ENCODE measurements at places on chromosomes 2 and 18.
A peak's percentile ranks its signal among the peaks of the same experiment; 100 is the strongest.

DNA sequence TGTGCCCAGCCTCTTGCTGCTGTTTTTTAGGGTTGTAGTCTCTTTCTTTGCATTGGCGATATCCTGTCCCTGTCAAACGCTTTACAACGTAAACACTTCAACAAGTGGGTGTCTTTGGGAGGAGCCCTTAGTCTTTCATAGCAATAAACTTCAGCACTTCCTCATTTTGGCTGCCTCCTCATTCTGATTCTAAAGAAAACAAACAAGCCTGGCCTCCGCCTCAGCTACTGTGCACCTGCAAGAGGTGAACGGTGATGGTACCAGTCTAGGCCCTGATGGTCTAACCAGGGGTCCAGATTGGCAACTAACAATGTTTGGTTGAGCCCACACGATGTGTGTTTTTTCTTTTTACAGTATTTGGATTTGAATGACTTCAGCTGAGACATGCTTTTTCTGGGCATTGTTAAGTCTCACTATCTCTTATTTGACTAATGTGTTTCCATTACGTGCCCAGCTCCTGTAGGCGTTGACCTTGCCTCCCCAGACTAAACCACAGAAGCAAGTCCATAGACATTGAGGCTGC, 53.2 kb upstream of the CUL3 start:
- H3K27me3 ChIP-seq: no peaks in the 10 kb centered on the region
- H3K36me3 ChIP-seq: no peaks in the 10 kb centered on the region
- no peak for DNase-seq
- no peak overlapping the region for H3K4me3 ChIP-seq

DNA sequence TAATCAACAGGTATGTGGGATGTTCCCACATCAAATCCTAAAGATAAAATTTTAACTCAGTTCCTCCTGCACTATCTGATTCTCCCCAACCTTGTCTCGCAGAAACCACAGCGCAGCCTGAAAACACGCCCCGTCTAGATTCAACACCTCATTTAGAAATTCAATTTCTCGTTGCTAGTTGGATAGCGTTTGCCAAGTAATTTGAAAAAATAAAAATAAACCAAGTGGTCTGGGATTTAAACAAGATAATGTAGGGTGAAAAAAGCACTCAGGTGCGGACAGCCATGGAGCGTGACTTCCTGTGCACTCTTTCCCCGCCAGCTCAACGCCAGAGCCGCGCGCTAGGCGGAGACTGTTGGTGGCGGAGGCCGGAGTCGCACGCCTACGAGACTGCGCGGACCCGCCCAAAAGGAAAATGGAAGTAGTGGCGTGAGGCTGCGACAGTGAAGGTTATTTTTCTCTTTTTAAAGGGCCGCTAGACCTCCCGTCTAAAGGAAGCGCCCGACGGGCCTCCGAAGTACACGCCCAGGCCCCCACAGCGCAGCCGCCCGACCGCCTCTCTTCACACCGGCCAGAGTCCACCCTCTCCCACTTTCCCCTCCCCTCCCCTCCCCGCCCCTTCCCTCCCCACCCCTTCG, 615 bp upstream of the CCNT2 start:
- peak overlapping the region; percentile 76 for H3K4me3 ChIP-seq
- H3K4me1 ChIP-seq: peaks cover 16% of the 10 kb centered on the region
- H3K27me3 ChIP-seq: no peaks in the 10 kb centered on the region
- H3K36me3 ChIP-seq: no peaks in the 10 kb centered on the region
- DNase-seq: no peak

DNA sequence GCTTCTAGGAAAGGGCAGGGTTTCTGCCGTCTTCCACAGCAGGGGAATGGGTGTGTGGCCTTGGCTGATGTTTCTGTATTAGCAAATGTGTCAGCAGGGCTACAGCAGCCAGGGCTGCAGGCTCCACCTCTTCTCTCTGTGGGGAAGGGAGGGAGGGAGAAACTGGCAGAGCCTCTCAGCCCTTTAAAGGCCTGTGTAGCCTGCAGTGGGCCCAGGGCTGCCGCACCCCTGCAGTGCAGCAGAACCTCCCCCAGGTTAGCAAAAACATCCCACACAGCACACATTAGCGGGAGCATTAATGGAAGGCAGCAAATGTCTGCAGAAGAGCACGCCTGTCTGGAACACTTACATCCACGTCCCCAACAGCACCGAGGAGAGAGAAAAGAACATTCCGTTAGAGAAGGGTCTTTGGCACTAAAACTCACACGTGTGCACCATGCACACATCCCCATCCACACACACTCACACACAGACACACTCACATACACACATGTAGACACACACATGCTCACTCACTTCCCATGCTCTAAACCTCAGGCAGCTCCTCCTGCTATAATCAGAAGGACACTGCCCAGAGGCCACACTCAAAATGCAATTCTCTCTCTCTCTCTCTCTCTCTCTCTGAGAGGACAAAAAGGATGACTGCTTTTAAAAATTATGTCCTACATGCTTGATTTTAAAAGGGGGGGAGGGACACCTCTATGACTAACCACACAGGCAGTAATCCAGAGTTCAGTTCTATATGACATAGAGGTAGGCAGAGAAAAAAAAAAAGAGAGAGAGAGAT, 24.1 kb downstream of the MRPL35 start:
- no peak overlapping the region for H3K27ac ChIP-seq
- no peaks in the 10 kb centered on the region for H3K36me3 ChIP-seq
- H3K27me3 ChIP-seq: no peaks in the 10 kb centered on the region

- H3K4me3 ChIP-seq: no peak overlapping the region
- H3K27me3 ChIP-seq: no peaks in the 10 kb centered on the region
- no peaks in the 10 kb centered on the region for H3K4me1 ChIP-seq
Observed at GRCh38 chr2:32748158-32748557, 120.3 kb downstream of the TTC27 start.

DNA sequence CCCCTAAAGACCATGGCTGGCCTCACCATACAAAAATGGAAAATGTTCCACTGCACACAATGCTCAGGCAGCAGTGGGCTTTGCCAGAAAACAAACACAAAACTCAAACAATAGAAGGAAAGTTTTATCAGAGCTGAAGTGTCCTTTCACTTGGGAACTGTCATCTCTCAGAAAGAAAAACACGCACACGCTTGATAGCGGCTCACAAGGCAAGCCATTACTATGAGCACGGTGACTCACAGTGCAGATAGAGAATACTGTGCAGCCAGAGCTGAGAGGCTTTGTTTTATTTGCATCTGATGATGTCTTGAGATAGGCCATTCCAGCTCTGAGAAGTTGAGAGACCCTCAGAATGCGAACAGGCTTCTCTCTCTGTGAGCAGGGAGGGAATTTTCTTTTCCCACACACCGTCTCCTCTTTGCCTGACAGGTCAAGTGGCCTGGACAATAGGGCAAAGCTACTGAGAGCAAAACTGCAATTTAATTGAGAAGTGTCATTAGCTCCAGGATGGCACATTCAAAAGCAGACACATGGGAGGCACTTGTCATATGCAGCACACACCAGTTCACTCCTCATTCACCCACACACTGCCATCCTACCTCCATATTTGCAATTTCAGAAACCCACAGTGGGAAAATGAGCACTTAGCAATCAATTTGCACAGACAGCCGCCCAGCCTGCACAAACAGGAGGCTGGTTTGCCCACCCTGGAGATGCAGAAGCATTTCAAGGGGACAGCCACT, 236.6 kb downstream of the SS18 start:
- H3K4me3 ChIP-seq: no peak overlapping the region
- no peak for DNase-seq
- no peak overlapping the region for H3K27ac ChIP-seq
- H3K27me3 ChIP-seq: no peaks in the 10 kb centered on the region

DNA sequence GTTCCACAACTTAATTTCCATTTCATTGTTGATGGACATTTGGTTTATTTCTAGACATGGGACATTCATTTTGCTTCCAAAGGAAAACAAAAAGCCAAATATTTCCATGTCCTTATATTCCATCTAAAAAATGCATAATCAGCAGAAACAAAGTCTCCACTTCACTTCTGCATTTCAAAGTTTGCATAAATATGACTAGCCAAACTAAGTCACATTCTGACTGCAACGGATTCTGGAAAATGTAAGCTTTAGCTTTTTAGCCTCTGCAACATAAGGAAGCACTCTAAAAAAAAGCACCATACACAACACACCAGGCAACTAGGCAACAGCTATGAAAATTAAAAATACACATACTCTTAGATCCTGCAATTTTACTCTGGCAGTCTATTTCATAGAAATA, 135.3 kb downstream of the ETAA1 start:
- H3K4me3 ChIP-seq: no peak overlapping the region
- no peaks in the 10 kb centered on the region for H3K36me3 ChIP-seq
- no peaks in the 10 kb centered on the region for H3K4me1 ChIP-seq

DNA sequence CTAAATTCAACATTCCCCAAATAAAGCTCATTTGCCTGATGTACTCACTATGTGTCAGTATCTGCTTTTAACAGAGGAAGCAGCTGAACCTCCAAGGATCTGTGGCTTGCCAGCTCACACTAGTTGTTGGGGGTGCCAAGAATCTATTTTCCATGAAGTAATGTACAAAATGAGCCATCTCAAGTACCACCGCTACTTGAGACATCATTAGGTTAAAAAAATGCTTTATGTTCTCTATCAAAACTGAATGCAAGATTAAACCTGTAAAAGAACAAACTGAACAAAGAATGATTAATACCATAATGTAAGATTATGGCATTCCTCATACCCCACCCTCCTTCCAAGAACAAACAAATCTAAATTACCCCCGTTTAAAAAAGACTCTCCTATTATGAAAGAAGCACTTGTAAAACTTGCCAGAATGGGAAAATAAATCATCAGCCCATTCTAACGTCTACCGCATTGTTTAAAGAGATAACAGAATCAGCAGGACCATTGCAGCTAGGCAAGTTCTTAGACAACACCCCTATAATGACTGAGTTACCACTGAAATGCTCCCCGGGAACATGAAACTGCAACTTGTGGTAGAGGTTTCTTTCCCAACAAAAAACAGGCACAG, 471.6 kb downstream of the DLGAP1 start:
- peaks cover 7% of the 10 kb centered on the region for H3K4me1 ChIP-seq
- no peak overlapping the region for H3K4me3 ChIP-seq
- H3K27me3 ChIP-seq: no peaks in the 10 kb centered on the region
- no peaks in the 10 kb centered on the region for H3K36me3 ChIP-seq
- no peak overlapping the region for H3K27ac ChIP-seq
- no peak for DNase-seq

DNA sequence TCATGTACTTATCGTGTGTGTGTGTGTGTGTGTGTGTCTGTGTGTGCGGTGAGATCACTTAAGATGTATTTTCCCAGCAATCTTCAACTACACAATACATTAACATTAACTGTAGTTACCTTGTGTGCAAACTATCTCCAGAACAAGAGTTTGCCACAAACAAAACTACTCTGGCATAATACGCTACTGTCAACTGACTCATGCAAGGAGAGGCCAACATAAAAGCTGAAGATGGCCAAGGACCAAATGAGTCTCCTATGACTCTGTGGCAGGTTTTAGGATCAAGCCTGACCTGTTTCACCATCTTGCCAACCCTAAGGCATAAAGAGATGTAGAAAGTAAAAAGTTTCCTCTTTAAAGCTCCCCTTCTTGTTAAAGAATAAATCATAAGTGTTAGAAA, 20.1 kb downstream of the CYB5A start:
- no peaks in the 10 kb centered on the region for H3K36me3 ChIP-seq
- no peak overlapping the region for H3K27ac ChIP-seq
- H3K27me3 ChIP-seq: no peaks in the 10 kb centered on the region
- no peak overlapping the region for H3K4me3 ChIP-seq

GRCh38 chr2:62340994-62341484, 145.1 kb downstream of the B3GNT2 start:
- H3K27ac ChIP-seq: no peak overlapping the region
- H3K36me3 ChIP-seq: no peaks in the 10 kb centered on the region
- no peak overlapping the region for H3K4me3 ChIP-seq

Data from MM.1S (cell line).